ENCODE measurements at places on chromosomes 6 and 20.

- ATAC-seq = no peak
These were observed 263.2 kb upstream of the RNF217 start for GRCh38 chr6:124699038-124699437.

GRCh38 chr20:61875221-61875885 lies 190.3 kb downstream of the TAF4 start:
- no peak for ATAC-seq

DNA sequence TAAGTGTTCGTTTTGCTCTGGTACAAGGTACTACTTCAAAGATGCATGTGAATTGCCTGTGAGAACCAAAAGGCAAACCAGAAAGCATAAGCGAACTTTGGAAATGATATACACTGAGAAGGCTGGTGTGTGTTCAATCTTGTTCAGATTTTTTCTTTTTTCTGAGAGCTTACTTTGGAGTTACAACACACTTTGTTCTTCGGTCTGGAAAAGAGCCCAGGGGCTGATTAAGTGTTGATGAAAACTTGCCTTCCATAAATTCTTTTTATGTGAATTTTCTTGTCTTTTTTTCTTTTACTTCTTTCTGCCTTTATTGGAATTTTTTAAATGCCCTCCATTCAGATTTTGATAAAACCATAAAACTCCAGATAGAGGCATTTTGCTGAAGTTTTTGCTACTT lies 395.1 kb upstream of the SASH1 start:
- ATAC-seq = no peak

- peak; percentile 96 for ATAC-seq
These were observed 171.2 kb upstream of the SUPT3H start for GRCh38 chr6:45548657-45549515.

DNA sequence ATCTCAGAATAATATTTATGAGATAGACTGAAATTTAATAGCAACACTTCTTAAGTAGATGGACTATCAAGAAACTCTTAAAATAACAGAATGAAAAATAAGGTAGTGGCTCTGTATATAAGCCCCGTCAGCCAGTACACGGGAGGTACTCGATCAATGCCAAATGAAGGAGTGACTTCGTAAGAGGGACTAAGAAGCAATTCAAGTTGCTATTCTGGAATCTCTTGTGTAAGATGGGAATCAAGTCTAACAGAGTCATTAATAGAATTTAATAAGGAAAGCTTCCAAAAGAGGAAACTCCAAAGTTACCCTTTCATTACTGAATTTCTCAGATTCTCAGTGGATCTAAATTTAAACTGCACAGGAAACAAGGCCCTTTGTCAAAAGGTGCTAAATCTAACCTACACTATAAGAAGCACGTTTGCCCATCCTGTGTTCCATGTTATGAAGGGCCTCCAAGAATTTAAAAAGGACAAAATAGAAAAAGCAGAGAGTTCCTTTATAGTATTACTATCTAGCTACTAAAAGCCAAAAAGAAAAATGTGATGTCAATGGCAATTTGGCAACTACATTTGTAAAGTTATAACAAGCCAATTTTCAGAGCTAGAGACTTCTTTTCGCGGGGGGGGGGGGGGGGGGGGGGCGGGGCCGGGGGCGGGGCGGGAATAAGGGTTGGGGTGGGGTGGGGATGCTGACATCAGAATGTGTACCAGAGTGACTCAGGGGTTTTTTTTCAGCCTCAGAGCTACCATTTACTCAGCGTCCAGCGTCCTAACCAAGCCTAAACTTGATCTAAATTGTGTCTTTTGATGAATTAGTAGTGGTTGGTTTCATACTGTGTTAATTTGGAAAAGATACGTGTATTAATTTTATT lies 200.6 kb downstream of the GMPR start:
- ATAC-seq = no peak
